Vein endothelial cell (primary cell): ENCODE measurements at places on chromosomes 1 and 21. TPM values are rescaled to one million over a fixed set of nuclear protein-coding genes. Genes with fewer than 3 reads are reported as not detected.

FH gene
- total RNA-seq, result 125 and 133 TPM in 2 replicates

PLA2G2A gene
- not detected in 2 replicates for total RNA-seq

PFKL gene
- 198 and 277 TPM in 2 replicates for total RNA-seq

GPATCH2 gene
- total RNA-seq, result 18.5 and 18.9 TPM in 2 replicates

CACHD1 gene
- 7.8 and 10.0 TPM in 2 replicates for total RNA-seq

FCRL4 gene
- total RNA-seq, result under 0.01 TPM in 1 of 2 replicates, not detected in the other

HRNR gene
- not detected in 2 replicates for total RNA-seq

RYR2 gene
- 0.10 TPM in 1 of 2 replicates, not detected in the other for total RNA-seq

RGS4 gene
- 371 and 374 TPM in 2 replicates for total RNA-seq

GPR3 gene
- 0.98 and 2.6 TPM in 2 replicates for total RNA-seq

OPTC gene
- not detected in 2 replicates for total RNA-seq

CBS gene
- total RNA-seq, result 13.7 and 18.0 TPM in 2 replicates

AMY1C gene
- not detected in 2 replicates for total RNA-seq

TMEM52 gene
- 0.48 and 0.65 TPM in 2 replicates for total RNA-seq

PEX10 gene
- total RNA-seq, result 33.8 and 39.8 TPM in 2 replicates

SLAMF9 gene
- total RNA-seq, result not detected in 2 replicates

SCYL3 gene
- 6.6 and 7.8 TPM in 2 replicates for total RNA-seq

RNASEL gene
- total RNA-seq, result 1.3 and 1.7 TPM in 2 replicates

CCDC17 gene
- 2.0 and 2.2 TPM in 2 replicates for total RNA-seq

IL23R gene
- total RNA-seq, result not detected in 2 replicates

LCE1B gene
- total RNA-seq, result not detected in 2 replicates

RGS13 gene
- total RNA-seq, result not detected in 2 replicates

APOBEC4 gene
- not detected in 2 replicates for total RNA-seq

MPC2 gene
- 18.0 and 20.0 TPM in 2 replicates for total RNA-seq
